Left lung (tissue), 14 donors: ENCODE measurements at places on chromosomes 2 and 18. TPM values are rescaled to one million over a fixed set of nuclear protein-coding genes. Genes with fewer than 3 reads are reported as not detected.

GRCh38 chr2:149744865-149745264, 157.3 kb upstream of the MMADHC start:
- no peak for DNase-seq

DNA sequence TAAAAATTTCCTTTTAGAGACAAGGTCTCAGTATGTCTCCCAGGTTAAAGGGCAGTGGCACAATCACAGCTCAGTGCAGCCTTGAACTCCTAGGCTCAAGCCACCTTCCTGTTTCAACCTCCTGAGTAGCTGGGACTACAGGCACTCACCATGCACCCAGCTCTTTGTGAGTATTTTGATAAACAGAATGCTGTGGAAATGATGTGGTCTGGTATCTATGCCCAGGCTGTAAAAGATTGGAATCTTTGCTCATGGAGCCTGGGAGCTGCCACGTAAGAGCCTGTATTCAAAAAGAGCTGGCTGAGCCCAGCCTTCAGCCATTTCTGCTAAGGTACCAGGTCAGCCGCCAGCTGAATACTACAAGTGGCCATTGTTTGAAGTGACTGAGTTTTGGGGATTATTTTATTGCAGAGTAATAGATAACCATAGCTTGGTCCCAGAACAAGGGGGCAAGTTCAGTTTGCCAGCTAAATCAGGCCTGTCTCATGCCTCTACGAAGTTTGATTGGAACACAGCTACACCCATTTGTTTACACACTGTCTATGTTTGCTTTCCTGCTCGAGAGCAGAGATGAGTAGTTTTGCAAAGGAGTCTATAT, 21.3 kb upstream of the ARL5A start:
- no peak for DNase-seq

- DNase-seq: no peak
Measured at GRCh38 chr18:25075331-25075730, 276.6 kb downstream of the ZNF521 start.

DNA sequence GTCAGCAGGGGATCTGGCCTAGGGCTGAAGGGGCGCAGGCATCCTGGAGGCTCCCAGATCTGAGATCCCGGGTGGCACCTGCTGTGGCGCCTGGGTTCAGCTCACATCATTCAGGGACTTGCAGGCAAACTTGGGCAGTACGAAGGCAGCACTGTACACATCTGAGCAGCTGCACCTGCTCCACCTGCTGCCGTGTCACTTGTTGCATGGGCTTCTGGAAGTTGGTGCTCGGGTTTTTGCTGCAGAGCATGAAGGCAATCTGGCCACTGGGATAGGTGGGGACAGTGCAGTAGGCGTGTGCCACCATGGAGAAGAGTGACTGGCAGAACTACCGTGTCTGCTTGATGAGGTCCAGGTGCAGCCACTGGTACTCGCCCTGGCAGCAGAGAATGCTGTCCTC, 48.6 kb downstream of the UGGT1 start:
- DNase-seq: no peak

GRCh38 chr2:227188292-227188691, 23.9 kb downstream of the COL4A3 start:
- DNase-seq: no peak

DNA sequence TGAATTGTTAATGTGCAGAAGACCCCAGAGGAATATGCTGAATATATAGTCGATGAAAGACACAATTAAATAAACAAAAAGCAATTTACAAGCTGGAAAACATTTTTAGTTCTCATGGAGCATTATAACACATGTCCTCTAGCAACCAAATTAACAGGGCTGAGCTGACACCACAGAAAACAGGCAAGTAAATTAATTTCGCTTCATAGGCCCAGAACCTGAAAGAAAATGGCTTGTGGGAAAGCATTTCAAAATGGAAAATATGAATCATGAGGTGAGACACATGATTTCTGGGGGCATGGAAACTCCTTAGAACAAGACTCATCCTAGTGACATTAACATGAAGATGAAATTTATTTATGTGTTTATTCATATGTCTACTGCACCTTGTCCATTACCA, 25.0 kb upstream of the RNF152 start:
- DNase-seq: no peak

GRCh38 chr18:31647127-31647753, 37.1 kb downstream of the B4GALT6 start:
- no peak for DNase-seq

The SIGLEC15 gene
- 0.19 TPM for polyA plus RNA-seq

The CCDC141 gene
- 3.9 TPM for polyA plus RNA-seq

The BOK gene
- 24.6 TPM for polyA plus RNA-seq

The NT5DC4 gene
- polyA plus RNA-seq: 0.08 TPM

The DSG1 gene
- polyA plus RNA-seq: not detected
